ENCODE measurements at places on chromosomes 6 and 20.

DNA sequence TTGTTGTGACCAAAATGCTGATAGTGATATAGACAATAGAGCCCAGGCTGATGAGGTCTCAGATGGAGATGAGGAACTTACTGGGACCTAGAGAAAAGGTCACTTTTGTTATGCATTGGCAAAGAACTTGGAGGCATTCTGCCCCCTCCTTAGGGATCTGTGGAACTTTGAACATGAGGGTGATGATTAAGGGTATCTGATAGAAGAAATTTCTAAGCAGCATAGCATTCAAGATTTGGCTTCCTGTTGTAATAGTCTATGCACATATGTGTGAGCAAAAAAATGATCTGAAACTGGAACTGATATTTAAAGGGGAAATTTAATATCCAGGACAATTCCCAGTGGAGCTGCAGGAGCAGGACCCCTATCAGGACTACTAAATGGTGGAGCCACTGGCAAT, 17.1 kb downstream of the HLA-A start:
- DNase-seq, result no peak

DNA sequence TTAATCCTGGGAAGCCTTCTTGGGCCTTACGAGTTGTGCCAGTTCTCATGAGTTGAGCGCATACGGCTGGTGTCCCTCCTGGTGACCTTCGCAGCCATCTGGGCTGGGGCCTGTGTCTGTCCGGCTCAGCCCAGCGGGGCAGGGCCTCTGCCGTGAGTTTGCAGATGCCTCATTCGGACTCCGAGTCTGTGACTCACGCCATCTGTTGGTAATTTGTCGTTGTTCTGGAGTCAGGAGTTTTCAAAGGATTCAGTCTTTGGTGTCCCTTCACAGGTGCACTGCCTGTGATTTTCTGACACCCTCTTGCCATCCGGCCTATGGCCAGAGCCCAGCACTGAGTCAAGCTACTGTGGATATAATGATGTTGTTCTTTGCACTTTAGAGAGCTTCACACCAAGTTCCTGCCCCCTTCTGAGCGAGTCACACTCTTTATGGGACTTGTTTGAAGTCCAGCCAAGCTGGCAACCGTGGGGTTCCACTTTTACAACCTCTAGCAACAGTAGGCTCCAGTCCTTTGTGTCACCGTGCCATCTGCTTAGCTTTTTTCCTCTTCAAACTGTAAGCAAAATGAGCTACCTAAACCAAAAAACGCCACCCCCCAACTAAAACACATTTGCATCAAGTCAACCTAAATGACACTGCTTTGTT, 175.6 kb downstream of the AIG1 start:
- DNase-seq, result no peak

- DNase-seq, result no peak
Observed at GRCh38 chr20:12610871-12611270, 397.9 kb upstream of the SPTLC3 start.

GRCh38 chr6:38371881-38372280, 267.8 kb downstream of the BTBD9 start:
- DNase-seq, result no peak

GRCh38 chr6:164663634-164664033, 645.8 kb downstream of the C6orf118 start:
- DNase-seq, result no peak

- DNase-seq, result no peak
Observed at GRCh38 chr6:37083243-37084138, 78.0 kb downstream of the FGD2 start.

GRCh38 chr6:130693944-130694343, 133.3 kb upstream of the SMLR1 start:
- DNase-seq, result no peak

DNA sequence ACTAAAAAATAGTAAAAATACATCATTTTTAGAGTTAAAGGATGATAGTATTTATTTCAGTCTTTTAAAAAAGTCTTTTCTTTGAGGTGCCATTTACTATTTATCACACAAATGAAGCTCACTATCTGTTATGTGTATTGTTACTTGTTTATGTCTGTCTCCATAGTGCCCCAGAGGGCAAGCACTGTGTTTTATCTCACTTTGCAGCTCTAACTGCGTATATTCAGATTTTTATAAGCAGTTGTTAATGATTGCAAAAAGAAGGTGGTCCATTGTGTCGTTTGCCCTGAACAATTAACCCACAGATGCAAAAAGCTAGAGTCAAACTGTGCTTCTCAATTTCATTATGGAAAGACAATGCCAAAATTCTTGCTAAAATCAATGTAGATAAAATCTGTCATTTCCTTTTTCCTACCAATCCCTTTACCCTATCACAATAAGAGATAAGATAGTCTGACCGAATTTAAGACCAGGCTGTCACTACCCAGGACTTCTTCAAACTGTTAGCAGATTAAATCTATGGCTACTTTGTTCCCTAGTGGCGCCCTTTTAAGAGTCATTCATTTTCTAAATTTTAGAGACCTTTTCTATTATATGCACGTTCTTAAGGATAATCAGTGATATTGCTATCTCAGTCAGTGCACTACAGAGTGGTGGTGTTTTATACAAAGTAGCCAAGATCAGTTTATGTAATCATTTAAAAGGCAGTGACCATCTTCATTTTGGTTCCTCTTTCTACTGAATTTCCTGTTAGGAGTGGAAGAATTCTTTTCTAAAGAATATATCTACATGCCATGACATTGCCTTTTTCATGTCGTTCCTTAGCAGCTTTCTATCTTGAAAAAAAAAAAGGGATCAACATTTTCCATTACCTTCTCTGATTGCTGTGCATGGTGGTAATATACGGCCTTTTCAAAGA, 133.1 kb upstream of the PRDM1 start:
- DNase-seq, result no peak

DNA sequence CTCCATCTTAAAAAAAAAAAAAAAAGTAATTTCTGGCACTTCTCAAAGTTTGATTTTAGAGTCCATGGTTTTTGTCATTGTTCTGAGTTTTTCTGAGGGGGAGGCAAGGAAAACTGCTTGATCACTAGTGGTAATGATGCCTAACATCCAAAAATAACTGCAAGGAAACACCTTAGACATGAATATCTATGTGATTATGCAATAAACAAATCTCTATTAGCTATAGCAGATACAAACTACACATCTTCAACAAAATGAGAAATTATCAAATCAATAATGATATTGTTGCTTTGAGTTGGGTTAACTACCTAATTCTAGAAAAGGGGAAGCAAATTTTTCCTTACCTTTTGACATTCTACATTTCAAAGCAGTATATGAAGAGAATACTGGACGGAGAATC, 230.9 kb upstream of the JARID2 start:
- DNase-seq, result no peak

- DNase-seq, result no peak
Observed at GRCh38 chr20:1286267-1287024, 20.4 kb downstream of the SNPH start.

DNA sequence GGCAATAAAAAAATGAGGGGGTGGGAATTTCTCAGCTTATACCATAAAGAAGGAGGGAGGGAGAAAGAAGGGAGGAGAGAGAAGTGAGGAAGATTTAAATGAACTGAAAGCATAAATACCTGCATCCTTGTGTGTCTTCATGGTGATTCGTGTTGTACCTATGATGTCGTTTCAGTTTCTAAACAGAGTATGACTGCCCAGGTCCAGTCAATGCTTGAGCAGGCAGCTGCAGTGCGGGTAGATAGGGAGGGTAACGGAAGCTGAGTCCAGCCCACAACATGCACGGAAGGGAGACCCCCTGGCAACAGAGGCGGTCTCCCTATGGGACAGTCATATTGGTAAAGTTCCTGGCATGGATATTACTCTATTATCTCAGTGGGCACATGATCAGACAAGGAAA, 184.5 kb downstream of the KIF16B start:
- no peak for DNase-seq

DNA sequence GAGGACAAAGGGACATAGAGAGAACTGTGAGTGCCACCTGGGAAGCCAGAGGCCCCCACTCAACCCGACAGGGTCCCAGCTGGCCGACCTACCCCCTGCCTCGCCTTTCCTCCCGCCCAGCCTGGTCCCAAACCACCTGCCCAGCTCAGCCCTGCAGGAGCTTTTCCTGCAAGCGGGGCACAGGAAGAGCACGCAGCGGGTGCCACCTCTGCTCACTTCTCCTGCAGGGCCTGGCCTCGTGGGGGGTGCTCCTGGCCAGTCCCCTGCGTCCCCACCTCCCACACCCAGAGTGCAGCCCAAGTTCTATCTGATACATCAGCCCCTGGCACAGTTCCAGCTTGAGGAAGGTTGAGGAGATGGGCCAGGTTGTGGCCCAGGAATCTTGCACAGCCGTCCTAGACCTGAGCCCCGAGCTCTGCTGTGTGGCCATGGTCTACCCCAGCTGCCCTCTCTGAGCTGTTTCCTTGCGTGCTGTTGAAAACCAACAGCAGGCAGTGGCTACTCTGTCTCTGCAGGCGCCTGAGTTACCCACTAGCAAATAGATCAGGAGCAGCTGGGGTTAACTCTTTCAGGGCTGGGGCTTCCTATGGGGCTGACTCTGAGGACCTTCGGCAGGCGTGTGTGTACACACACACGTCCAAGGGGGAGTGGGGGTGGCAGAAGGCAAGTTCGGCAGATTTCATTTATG, 1.7 kb downstream of the NECAB3 start:
- no peak for DNase-seq

GRCh38 chr20:62984666-62985443, 21.9 kb downstream of the BHLHE23 start:
- no peak for DNase-seq

DNA sequence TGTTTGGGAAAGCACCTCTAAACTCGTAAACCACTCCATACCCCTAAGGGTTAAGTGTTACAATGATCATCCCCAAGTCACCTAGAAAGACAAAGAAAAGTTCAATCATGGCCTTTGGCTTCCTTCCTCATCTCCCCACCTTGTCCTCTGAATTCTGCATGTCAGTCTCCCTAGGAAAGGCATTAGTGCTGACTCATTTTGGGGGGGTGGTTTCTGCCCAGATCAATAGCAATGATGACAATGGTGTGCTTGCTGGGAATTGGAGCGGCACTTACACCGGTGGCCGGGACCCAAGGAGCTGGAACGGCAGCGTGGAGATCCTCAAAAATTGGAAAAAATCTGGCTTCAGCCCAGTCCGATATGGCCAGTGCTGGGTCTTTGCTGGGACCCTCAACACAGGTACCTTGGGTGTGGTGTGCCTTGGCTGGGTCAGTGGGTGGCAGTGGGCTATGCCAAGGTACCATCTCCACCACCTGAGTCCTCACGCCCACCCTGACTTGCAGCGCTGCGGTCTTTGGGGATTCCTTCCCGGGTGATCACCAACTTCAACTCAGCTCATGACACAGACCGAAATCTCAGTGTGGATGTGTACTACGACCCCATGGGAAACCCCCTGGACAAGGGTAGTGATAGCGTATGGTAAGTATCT, 21.2 kb downstream of the TGM3 start:
- no peak for DNase-seq

DNA sequence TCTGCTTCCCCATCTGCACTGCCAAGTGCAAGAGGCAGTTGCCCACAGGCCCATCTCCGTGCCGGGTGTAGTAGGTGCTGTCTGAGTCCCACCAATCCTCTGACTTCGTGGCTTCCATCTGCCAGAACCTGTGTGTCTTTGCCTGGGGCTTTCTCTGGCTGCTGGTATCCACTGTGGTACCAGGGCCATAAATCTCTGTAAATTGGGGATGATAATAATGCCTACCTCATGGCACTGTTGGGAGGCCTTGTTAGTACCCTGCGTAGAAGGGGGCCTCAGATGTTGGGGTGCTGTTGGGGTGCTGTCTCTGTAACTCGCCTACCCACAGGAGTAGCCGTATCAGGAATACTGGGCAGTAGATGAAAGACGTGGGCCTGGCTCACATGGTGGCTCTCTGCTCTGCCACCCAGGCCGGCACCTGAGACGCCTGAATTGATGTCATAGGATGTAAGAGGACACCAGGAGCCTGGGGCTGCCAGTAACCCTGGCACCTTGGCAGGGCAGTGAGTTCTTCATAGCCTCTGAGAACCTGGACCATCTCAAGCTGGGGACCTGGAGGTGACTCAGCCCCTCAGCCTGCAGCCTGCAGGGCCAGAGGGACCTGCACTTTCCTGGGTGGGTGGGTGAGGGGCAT, 94.1 kb upstream of the RNF24 start:
- no peak for DNase-seq

- DNase-seq, result no peak
Observed at GRCh38 chr6:132264021-132264500, 137.2 kb downstream of the MOXD1 start.

DNA sequence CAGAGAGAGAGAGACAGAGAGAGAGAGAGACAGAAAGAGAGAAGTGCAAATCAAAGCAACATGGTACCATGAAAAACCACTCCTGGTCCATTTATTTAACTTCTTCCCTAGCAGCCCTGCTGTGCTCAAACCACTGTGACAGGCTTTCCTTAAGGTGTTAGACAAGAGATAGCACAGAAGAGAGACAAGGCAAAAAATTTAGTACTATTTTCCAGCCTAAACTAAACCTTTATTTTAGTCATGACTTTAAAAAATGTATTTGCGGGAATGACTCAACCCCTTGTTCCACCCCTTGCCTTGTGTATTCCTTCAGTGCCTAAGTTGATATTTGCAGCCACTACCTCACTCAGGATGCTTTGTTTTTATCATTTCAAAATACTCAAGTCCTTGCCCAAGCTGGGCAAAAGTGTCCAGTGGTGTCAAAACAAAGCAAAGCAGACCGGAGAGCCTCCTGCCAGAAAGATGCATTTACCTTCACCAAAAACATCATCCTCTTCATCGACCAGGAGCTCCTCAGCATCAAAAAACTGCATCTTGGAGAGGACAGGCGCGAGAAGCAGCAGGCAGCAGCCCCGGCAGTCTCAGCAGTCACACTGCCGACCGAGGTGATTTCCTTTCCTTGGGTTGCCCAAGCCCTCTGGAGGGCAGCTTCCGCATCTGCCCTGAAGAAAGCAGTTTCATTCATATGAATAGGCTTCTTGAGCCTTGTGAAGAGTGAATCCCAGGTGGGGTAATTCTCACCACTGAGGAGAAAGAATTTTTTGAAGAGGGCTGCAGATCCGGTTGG, at the start of gene RIPOR2:
Gene RIPOR2, minus strand, starts transcription at position 595 of the 787 bp plus-strand sequence. Its CDS starts 62 bp downstream, at position 533.
- DNase-seq, result no peak

DNA sequence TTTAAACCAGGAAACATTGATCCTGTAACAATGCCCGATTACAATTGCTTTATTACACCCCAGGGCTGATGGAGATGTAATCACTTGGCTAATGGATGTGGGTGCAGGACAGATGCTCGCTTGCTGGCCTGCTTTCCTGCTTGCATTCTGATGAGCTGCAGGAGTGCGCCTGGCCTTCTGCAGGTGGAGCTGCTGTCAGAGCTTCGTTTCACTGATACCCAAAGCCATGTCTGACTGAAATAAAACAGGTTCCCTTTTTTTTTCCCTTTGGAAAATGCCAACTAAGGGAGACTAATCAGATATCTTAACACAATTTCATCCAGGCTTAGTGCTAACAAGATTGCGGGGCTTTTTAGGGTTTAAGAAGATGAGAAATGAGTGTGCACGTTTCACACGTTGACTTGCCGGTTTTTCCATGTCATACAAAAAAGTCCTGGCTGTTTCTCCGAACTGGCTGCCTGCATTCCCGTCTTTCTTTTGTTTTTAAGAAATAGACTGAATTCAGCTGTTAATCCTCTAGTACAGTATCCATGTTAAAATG, 60.7 kb downstream of the VAPB start:
- no peak for DNase-seq

- no peak for DNase-seq
Observed at GRCh38 chr20:13265941-13266340, 44.9 kb downstream of the ISM1 start.

Data from right renal cortex interstitium (tissue), 3 donors.